ENCODE measurements at places on chromosomes 3 and 15.

DNA sequence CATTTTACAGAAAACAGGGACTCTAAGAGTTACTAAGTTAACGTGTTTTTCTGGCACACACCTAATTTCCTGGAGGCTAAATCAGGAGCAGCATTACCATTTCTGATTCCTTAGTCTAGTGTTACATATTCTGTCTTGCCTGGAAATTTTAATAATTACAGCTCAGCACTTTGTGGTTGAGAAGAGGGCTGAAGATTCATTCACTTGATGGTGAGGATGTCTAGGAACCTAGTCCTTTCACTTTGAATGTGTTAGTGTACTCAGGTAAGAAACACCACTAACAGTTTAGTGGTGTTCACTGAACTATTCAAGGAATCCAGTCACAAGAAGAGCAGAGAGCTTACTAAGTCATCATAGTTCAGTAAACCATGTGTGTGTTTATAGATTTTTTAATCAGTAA, 102.8 kb downstream of the STT3B start:
- no peak for DNase-seq

DNA sequence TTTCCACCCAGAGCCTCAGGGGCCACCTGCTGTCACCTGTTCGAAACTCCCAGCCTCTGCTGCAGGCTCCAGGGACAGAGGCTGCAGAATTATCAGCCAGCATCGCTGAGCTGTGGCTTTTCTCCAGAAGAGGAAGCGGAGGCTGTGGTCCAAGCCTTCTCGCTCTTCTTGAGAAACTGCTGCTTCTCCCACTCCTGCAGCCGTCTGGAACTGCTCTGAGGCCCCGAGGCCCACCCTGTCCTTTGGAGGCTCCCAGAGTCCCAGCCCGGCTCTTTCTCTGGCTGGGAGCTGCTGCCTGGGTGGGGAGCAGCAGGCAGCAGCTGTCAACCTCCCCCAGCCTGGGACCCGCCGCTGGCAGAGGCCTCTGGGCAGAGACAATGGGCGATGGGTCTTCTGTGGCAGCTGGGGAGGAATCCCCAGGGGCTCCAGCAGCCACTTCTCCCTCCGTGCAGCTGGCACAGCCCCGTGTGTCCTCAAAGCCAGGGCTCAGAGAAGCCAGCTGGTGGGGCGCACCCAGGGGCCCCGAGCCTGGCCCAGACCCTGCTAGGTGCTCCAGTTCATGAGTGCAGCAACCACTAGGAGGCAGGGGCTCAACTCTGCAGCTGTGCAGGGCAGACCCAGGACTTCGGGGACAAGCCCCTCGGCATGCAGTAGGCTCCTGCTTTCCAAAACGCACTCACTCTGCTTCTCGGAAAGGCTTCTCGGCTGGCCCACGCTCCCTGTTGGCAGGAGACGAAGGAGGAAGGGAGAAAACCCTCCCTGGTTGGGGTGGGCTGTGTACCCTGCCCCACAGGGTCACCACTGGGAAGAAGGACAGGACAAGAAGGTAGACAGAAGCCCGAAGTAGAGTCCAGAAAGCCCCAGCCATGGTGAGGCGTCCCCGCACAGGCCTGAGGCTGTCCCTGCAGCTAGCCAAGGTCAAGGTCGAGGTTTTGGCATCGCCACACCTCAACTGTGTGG, 49.9 kb upstream of the FURIN start:
- DNase-seq, result no peak

DNA sequence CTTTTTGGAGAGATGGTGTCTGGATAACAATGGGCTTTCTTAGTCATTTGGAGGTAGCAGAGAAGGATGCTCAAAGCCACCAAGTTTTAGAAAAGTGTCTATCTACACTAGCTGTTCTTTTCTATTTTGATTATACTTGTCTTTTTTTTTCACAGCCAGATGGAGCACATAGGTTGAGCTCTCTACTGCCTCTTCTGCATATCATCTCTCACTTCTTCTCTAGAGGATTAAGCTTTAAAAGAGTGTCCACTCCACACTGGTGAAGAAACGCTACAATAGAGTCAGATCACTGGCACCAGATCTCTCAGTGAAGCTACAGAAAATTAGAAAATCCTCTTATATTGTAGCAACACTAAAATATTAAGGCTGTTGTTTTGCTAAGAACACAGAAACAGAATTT, 145.3 kb upstream of the MBNL1 start:
- no peak for DNase-seq

- no peak for DNase-seq
These were observed 5.1 kb upstream of the TASOR start for GRCh38 chr3:56688191-56688590.

DNA sequence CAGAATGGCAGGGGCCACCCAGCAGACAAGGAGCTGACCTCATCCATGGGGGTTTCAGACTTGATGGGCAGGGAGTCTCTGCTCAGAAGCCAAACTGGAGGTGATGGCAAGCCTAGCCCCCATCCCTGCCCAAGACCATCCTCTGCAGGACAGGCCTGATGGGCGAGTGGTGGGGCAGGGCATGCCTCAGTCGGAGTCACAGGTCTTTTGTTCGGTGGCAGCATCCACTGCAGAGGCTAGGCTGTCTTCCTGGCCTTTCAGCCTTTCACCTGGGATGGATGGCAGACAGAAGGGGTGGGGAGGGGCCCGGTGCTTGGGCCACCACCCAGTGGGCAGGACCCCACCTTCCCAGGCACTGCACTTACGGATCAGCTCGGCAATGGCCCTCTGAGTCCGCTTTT, 44.4 kb downstream of the PTH1R start:
- DNase-seq, result no peak

DNA sequence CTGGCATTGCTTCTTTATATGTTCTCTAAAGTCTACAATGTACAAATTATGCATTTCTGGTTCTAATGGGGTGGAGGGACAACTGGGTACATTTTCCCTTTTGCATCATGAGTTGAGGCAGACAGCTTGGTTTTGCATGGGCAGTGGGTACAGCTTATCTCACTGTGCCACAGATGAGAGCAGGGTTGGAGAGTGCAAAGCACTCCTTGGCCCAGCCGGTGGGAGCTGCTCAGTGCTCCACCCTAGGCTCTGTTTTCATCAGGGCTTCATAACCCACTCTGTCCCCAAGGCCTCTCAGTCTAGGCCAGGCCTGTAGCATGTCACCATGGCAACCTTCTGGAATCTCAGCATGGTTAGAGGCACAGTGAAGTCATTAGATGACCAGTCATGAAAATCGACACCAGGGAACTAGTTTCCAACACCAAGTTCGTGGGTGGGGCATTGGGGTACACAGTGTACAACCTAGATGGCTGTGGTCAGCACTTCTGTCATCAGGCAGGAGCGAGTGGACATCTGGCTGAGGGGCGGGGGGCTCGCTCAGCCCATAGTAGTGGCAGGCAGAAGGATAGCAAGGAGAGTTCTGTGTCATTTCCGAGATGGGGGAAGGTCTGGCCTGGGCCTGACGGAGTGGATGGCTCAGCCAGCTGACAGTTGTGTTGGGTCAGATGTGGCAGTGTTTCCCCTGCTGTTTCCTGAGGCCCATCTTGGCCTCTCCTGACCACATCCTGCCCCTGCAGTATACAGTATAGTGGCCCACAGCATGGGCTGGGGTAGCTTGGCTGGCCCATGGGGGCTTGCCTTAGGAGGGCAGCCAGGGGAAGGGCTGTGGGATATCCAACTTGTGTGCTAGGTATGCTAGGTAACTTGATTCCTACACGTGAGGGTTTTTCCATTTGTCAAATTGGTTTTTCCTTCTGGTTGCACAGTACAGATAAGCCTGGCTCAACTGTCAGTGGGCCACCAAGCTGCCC, 75.7 kb upstream of the PRR23C start:
- DNase-seq, result no peak

- no peak for DNase-seq
These were observed 5.7 kb downstream of the OSBPL11 start for GRCh38 chr3:125589547-125590122.

DNA sequence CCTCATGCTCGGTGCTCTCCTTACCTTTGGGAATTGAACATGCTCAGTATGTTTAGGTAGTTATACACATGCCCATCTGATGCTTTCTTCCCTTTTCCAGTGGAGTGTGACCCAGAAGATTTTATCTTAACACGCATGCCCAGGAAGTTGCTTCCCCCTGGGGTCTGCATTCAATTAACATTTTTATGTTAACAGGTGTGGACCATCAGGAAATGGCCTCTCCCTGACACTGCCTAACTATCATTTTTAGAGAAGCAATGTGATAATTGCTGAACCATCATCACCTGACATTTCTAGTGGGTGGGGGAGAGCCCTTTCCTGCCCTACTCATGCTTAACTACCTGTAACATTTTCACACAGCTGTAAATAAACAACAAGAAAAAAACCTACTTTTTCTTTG, 55.1 kb upstream of the TGFBR2 start:
- no peak for DNase-seq

DNA sequence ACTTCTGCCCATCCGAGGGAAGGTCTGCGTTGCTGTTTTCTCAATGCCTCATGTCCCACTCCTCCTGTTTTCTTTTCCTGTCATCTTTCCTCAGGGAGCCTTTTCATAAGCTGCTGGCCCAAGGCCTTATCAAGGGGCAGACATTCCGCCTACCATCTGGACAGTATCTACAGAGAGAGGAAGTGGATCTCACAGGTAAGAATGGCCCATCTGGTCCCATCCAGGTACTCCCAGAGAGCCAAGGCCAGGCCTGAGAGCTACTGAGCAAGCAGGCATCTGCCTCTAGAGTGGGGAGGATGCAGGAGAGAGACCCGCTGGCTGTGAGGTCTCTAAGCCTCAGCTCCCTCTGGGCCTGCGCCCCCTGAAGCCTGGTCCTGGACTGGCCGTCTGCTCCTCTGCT, 81.5 kb upstream of the LIMD1 start:
- no peak for DNase-seq

GRCh38 chr15:50883903-50884302, 24.6 kb upstream of the AP4E1 start:
- peak; percentile 48 for DNase-seq

GRCh38 chr3:107221856-107222255, 155.4 kb upstream of the CCDC54 start:
- DNase-seq, result no peak

DNA sequence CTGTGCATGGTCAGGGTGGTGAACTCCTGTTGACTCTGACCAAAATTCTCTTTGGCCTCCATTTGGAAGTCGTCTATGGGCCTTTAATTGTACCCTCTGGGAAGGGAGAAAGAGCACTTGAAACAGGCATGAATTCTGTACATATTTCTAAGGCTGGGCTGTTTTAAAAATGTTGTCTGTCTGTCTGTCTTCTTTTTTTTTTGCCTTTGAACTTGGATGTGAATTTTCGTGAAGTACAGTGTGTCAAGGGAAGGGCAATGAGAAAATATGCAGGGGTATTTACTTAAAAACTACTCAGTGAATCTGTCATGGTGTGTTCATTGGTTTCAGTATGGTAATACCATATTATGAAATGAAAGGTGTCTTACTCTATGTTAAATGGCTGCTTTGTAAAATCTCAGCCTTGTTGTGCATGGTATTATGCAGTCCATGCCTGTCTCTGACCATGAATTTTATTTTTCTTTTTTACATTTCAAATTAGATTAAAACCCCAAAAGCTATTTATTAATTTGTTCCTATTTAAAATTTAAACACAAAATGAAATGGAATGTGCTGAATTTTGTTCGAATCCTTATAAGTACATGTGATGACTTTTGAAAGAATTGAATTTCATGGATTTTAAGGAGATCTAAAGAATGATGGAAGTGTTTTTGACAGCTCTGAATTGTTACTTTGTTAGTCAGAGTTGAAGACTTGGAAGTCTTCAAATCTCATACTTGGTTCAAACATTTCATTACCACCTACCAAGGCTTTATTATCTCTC, 51.1 kb downstream of the RARB start:
- no peak for DNase-seq

DNA sequence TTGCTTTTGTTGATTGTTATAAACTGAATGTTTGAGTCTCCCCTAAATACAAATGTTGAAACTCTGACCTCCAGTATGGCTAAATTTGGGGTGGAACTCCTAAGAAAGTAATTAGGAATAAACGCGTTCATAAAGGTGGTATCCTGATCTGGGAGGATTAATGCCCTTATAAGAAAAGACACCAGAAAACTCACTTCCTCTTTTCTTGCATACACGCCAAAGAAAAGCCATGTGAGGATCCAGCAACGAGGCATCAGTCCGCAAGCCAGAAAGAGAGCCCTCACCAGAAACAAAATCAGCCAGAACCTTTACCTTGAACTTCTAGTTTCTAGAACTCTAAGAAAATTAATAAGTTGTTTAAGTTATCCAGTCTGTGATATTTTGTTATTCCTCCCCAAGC, 37.4 kb upstream of the AZI2 start:
- no peak for DNase-seq

DNA sequence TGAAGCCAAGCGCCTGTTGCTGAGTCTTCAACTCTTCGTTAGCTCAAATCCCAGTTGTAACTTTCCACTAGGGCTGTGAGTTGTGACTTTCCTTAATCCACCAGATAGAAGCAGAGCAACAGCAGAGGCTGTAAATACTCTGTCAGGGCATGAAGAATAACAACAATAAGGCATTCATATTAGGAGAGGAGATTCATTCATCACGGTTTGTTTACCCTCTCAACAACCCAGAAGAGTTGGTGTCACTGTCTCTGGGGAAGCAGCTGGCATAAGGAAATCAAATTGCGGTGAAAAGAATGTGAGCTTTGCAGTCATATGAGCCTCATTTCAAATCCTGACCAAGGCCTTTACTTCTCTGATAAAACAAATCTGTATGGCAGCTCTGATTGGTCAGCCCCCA, 184.8 kb downstream of the SHQ1 start:
- no peak for DNase-seq

DNA sequence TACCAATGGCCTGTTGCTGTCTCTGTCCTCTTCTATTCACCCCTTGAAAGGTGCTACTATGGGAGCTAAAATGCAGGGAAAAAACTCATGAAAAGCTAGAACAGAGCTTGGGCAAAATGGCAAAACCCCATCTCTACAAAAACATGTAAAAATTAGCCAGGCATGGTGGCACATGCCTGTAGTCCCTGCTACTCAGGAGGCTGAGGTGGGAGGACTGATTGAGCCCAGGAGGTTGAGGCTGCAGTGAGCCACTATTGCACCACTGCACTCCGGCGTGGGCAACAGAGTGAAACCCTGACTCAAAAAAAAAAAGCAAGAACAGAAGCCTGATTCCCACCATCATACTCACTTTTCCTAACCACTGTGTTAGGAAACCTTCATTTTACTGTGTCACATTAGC, 1.9 kb downstream of the MAP4 start:
- no peak for DNase-seq

GRCh38 chr3:195203606-195204005, 67.4 kb downstream of the XXYLT1 start:
- DNase-seq, result no peak

GRCh38 chr3:119625451-119626153, 27.9 kb downstream of the PLA1A start:
- DNase-seq, result no peak

All from keratinocyte (primary cell).